HS-27A (cell line): ENCODE measurements at places on chromosomes 7 and 10.

DNA sequence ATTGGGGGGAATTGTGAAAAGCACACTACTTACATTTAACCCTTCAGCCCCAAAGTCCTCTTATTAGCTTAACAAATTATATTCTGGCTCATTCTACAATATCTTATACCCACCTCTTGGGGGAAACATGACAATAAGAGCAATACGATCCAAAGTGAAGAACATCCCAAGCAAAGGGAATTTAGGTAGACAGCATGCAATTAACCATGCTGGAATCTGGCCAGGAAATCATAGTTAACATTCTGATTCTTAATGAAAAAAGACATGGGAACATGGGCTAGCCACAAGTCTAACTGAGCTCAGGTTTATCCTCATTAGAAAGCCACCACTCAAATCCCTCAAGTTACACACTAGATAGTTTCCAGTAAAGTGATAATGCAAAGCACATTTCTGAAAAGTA is 241.9 kb upstream of the SLC26A5 start:
- no peak for DNase-seq

DNA sequence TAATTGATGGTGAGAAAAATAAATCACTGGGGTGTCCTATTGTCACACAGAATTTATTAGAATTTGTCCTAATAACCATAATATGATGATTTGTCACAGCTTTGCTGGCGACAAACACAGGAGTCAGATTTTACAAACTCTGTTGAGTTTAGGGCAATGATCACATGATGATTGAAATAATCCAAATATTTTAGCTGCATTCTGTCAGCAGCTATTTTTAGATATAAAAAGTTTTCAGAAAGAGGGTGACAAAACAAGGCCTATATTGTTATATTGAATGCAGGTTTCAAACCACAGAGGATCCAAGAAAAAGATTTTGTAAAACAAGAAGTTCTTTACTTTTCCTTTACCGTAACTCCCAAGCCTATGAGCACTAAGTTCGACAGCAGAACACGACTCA is 178.8 kb downstream of the ADAM12 start:
- DNase-seq: no peak

DNA sequence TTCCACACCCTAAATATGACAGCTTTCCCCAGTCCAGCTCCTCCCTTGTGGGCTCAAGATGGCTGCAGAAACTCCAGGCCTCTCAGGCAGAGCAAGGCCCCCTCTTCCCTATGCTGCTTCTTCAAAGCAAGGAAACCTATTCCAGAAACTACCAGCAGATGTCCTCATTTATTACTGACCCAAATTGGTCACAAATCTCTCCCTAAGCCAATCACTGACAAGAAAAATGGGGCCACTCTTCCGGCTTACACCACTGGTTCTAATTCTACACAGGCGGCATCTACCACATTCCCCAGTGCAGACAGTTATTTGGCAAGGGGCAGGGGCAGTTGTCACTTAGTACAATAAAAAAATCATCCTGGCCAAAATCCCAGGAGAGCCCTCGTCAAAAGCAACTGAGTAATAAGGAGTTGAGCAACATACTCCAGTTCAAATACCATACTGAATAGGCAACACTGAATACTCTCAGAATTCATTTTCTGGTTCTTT is 150.4 kb downstream of the SFMBT2 start:
- no peak for DNase-seq

GRCh38 chr10:121063744-121064143 is 212.6 kb downstream of the WDR11 start:
- DNase-seq: no peak

DNA sequence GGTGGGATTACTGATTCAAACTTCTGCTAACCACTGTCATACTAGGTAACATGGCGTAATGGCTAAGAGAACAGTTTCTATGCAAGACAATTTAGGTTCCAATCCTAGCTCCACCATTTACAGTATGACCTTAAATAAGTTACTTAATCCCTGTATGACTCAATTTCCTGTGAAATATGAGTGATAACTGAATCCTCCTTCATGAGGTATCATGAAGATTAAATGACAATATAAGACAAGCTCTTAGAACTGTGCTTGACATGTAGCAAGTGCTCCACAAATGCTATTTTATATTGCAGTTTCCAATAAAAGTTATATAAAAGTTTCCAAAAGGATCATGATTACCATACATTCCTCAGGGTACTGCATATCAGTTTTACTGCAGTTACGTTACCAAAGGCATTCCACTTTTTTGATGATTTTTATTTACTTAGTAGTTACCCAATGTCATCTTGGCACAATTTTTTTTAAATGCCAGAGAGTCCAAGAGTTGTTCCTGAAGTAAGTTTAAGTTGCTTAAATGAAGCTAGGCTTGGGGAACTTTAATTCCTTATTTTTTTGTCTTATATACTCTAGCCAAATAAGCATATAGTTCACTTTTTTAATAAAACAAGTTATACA is 7.1 kb downstream of the DOCK4 start:
- DNase-seq: no peak

DNA sequence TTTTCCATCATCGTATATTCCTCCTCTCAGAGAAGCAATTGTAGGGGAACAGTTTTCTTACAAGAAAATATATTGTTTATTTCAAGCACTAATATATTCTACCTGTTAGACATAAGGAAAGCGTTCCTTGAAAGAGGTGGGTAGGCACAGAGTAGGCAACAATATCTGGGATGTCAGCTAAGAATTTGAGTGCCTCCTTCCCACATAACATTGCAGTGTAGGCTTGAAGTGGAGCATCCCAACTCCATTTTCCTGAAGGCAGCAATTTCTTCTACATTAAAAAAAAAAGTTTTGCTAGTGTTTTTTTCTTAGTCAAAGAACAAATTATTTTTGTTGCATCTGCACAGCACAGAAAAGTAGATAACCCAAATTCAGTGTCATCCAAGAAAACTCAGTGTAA is 20.8 kb downstream of the BCAP29 start:
- no peak for DNase-seq

DNA sequence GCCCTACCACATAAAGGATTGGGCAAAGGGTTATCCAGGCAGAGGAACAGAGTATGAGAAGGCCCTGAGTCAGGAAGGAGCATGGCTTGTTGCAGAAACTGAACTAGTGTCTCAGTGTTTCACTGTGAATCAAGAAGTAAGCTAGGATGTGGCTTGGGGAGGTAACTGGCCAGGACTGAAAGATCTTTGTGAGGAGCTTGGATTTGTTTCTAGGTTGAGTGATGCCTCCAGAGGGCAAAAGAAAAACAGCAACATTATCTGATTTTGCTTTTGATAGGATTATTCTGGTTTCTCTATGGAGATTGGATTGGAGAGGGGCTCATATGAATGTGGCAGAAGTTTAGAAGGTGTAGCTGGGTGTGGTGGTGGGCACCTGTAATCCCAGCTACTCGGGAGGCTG is 137.9 kb upstream of the HDAC9 start:
- DNase-seq: no peak

- DNase-seq: no peak
Observed at GRCh38 chr10:99682752-99683151, 23.4 kb downstream of the ENTPD7 start.

DNA sequence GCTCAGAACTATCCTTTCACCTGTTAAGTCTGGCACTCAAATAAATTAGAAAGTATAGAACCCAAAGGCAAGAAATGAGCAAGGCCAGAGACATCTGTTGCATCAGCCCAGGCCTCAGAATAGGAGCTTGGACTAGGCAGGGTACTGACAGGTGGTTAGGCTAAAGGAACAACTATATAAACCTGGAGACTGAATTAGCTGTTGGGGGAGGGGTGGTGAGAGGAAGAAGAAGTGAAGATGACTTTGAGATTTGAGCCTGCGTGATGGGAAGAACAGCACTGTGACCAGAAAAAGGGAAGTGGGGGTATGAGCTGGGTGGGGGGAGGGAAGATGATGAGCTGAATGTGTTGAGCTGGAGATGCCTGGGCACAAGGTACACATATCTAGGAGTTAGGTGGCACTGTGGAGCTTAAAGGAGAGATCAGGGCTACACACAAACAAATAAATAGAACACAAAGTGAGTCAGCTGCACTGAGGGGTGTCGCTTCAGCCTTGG is 244.7 kb downstream of the PTEN start:
- DNase-seq: no peak

DNA sequence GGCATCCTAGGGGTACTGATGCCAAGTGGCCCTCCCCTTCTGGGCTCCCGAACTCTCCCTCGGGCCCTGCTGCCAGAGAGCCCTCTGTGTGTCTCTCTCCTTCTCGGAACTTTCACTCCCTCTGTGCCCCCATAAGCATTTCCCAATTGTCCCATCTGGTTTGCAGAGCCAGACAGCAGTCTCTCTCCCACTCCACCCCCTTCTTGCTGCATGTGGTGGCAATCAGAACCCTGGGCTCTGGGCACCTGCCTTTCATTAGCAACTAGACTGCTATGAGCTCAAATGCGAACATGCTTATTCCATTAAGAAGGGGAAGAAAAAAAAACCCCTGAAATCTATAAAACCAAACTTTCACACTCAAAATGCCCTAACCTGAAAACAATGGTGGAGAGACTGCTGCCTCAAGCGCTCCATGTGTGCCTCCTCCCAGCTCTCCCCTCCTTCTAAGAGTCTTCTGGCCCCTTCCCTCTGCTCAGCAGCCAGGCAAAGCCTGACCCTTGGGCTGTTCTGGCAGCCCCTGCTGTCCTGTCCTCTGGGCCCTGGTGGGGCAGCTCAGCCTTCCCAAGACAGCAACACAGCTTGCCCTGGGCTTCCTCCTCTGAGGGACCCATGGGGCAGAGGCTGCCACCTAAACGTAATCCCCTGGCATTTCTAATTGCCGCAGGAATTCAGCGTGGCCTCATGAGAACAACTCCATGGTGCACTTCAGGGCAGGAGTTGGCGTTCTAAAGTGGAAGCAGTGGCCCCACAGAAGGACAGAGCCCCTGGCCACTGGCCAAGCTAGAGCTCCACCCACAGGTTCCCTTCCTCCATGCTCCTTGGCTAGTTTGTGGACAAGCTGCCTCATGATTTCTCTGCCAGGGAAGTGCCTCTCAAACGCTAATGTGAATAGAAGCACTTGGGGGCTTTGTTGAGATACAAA is 415.4 kb downstream of the PLXNA4 start:
- no peak for DNase-seq

GRCh38 chr10:100882252-100882651 is 30.5 kb upstream of the SLF2 start:
- no peak for DNase-seq

DNA sequence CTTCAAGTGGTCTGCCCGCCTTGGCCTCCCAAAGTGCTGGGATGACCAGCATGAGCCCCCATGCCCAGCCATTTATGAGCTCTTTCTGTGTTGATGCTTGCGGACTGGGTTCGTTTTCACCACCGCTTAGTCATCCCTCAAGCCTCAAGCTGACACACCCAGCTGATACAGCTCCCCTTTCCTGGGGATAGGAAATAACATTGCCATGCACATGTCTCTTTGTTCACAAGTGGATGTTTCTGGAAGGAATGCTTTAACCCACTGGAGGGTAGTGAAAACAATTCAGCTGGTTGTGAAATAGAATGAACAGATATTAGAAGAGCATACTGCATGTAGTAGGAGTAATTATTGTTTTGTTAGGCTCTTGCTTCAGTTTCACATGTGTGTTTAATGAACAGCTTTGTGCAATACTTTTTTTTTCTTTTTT is 8.5 kb upstream of the METTL27 start:
- peak; percentile 91 for DNase-seq

DNA sequence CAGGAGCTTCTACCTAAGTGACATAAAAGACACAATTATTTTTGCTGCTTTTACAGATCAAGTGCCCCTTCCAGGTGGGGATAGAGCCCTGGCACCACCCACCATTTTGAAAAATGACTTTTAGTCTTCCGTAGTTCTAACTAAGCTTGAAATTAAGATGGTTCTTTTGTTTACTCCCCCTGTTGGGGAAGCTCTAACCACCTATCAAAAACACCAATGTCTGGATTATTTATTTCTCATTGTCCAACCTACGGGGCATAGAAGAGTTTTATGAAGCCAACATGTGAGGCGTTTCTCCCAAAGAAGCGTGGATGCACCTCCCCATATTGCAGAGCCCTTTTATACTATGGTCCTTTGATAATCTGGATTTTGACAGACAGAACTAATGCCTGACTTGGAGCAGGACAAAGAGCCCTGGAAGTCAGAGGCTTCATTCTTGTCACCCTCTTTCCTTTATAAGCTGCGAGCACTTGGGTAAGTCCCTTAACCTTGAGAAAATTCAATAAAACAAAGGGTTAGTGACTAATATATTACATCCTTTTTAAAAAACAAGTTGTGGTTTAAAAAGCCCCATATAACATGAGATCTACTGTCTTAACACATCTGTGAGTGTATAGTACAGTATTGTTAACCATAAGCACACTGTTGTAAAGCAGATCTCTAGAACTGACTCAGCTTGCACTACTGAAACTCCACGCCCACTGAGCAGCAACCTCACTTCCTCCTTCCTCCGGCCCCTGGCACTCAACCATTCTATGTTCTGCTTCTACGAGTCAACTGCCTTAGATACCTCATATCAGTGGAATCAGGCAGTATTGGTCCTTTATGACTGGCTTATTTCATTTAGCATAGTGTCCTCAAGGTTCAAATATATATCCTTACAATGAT is 67.5 kb downstream of the ATXN7L1 start:
- no peak for DNase-seq

- DNase-seq: no peak
Observed at GRCh38 chr10:113381981-113382509, 170.8 kb upstream of the HABP2 start.
